ENCODE measurements at places on chromosomes 12 and 14.

DNA sequence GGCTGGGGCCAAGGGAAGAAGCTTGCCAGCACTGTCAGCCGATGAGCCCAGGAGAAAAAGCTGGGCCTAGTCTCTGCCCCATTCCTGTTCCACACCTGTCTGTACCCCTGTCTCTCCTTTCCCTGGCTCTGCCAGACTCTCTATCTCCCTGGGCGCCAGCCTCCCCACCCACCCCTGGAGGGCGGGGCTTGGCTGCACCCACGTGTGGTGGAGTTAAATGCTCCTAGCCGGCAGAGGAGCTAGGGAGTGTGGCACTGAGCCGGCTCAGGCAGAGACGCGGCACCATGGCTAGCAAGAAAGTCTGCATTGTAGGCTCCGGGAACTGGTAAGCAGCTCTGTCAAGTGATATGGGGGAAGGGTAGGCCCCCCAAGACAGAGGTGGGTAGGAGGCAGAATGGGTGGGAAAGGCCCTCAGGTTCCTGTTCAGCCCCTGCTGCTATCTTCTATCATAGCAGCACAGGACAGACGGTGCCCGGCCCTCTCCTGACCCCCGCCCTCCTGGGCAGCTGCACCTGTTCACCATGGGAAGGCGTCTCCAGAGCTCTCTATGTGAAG, at the start of gene GPD1:
TSS of gene GPD1 (plus strand) at position 242 of the 555 bp plus-strand sequence. CDS start at position 285, 43 bp downstream.
- no peak for DNase-seq

DNA sequence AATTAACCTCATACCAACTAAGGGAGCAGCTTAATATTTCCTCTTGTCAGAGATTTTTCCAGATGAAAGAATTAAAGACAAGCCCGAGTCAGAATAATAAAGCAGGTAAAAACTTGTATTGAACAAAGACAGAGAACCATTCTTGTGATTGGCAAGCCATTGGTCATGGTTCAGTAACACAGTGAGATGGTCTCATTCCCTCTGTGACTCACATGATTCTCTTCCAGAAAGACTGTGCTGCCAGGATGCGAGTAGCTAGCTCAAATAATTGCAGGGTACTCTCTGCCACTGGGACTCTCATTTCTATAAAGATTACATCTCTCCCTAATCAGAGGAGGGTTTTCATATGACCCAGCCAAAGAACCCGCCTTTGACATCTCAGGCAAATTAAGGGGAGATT, 179.4 kb downstream of the PHLDA1 start:
- DNase-seq = no peak

DNA sequence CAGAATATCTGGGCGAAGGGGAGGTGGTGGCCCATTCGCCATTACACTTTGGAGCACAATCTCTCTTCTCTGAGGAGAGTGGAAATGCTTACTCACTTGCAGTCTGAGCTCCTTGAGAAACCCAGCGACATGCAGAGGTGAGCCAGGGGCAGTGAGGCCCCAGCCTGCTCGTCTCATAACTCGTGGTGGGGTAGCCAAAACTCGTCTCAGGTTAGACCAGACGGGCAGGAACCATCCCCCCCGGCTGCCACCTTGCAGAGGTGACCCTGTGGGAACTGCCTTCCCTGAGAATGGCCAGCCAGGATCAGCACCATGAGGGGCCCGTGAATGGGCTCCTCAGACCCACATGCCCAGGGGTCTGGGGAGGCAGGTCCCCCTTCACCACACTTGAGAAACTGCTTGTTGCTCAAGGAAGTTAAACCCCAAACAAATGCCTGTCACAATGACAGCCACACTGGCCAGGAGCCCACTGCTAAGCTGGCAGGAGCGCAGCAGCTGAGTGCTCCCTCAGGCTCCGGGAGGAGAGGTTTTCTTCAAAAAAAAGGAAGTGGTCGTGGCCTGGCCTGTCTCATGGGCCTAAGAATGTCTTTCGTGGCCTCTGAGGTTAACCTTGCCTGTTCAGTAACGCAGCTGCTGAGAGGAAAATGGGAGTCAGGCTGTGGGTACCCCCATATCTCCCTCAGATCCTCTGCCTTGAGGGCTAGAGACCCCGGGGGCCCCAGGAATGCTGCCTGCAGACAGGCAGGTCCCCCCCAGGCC, 9.2 kb upstream of the ALDH2 start:
- DNase-seq = no peak

- DNase-seq = no peak
These were observed 196.3 kb downstream of the TRHDE start for GRCh38 chr12:72468505-72468904.

DNA sequence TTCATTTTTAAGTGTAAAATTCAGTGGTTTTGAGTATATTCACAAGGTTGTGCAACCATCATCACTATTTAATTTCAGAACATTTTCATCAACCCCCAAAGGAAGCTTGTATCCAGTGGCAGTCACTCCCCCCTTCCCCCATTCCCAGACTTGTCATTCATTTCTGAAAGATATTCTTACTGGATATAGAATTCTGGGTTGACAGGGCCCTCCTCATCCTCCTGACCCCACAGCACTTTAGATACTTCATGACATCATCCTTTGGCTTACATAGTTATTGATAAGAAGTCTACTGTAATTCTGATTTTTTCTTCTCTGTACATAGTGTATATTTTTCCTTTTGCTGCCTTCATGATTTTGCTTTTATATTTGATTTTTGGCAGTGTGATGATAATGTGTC, 8.8 kb upstream of the ADGRD1 start:
- no peak for DNase-seq
